DMS53 (cell line): ENCODE measurements at places on chromosomes 3 and 15.

DNA sequence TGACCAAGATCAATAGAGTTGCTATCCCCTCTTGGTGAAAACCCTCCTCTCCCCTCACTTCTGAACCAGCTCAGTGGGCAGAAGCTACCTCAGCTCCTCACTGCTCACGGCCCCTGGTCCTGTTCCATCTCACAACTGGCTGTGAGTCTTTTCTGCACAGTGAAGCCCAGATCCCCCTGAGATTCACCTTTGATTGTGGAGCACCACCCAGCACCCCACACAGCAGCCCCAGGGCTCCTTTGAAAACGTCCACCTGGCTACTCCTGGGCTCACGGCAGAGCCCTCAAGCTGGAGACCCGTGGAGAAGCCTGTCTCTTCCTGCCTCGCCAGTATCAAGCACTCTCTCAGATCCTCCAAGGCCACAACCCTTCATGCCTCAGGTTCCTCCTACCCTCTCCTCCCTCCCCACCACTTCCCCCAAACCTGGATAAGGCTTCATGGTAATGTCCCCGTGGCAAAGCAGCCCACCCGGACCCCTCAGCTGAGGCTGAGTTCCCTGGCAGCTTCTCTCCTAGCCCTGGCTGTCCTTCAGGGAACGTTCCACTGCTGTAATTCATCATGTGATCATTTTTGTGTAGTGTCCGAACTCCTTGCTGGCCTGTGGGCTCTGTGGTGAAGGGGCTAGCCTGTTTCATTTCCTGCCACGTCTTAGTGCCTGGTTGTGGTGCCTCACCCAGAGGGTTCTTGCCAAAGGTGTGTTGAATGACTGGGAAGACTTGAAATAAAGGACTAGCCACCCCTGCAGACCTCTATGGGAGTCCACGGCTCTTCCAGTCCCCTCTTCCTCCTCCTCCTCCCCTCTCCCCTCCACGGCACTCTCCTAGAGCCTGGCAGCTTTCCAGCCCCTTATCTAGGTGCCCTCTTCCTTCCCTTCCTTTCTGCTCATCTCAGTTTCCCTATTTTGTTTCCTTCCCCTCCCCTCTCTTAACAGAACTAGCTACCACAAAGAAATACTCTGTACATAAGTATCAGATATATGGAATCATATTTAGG lies 44.5 kb downstream of the KY start:
- no peak for DNase-seq

GRCh38 chr15:63079947-63080626 lies 37.5 kb downstream of the TPM1 start:
- no peak for DNase-seq

DNA sequence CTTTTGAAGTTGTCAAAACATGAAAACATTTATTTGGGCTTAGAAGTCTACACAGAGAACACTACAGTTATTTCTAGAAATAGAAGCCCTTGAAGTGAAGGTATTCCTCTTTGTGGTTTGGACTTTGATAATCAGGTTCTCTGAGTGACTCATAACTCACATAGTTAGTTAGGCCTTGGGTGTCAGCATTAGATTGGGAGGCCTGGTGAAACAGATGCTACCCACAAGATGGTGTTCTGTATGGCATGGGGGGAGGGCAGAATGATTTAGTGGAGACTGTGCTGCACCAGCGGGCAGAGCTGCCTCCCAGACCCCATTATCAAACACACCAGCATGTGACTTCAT lies 108.9 kb upstream of the ETV5 start:
- peak; percentile 4 for DNase-seq

- DNase-seq: peak; percentile 1
Observed at GRCh38 chr3:131216801-131217200, 164.8 kb upstream of the NUDT16 start.

- DNase-seq: no peak
Observed at GRCh38 chr15:58138106-58138505, at the start of gene AQP9. AQP9 (plus strand) TSS chr15:58138381; CDS start chr15:58138566, 185 bp downstream.

DNA sequence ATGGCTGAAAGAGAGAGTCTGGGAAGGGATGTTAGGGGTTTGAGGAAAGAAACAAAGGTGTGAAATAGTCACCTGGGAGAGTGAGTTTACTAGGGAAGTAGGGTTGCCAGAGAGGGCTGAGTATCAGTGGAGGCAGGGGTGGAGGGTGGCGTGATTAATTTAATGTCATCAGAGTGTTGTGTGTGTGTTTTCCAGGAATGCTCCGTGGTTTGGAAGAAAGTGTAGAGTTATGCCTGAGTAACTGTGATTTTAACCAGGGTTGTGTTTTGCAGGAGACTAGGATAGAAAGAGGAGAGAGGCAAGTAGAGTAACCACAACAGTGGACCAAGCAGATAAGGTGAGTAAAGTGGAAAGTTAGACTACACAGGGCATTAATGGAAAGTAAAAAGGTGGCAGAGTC lies 27.2 kb downstream of the PLD1 start:
- DNase-seq: no peak
